Activated CD4-positive, alpha-beta memory T cell treated with anti-CD3 and anti-CD28 coated beads for 36 hours (primary cell): ENCODE measurements at places on chromosomes 6 and 20.

DNA sequence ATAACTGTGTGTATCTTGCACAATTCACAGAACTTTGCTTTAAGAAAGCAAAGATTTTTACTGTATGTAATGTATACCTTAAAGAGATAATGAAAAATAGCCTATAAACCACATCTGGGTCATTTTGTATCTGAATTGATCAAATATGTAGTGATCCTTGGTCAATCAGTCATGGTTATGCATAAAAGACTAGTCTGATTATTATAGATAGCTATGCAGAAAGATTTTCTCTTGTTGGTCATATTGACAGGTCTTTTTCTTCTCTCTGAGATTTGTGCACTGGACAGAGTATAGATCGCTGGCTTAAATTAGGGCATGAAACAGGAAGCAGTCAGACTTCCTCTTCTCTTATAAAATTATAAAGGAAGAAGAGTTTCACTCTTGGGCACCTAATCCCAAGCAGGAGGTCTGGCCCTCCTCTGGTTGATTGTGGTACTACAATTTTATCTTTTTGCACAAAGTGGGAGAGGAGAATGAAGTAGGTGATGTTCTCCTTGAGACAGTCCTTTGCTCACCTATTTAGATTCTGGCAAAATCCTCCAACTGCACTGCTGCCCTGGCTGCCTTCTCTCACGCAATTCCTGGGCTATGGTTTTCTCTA is 380.9 kb upstream of the RGS17 start:
- no peak overlapping the region for H3K27ac ChIP-seq
- H3K4me1 ChIP-seq = no peaks in the 10 kb centered on the region
- no peak for DNase-seq
- H3K27me3 ChIP-seq = no peaks in the 10 kb centered on the region
- H3K4me3 ChIP-seq = no peak overlapping the region
- no peaks in the 10 kb centered on the region for H3K36me3 ChIP-seq

- no peak for DNase-seq
- no peaks in the 10 kb centered on the region for H3K4me1 ChIP-seq
- H3K4me3 ChIP-seq = no peak overlapping the region
These were observed 7.2 kb upstream of the FAXC start for GRCh38 chr6:99356641-99357040.

DNA sequence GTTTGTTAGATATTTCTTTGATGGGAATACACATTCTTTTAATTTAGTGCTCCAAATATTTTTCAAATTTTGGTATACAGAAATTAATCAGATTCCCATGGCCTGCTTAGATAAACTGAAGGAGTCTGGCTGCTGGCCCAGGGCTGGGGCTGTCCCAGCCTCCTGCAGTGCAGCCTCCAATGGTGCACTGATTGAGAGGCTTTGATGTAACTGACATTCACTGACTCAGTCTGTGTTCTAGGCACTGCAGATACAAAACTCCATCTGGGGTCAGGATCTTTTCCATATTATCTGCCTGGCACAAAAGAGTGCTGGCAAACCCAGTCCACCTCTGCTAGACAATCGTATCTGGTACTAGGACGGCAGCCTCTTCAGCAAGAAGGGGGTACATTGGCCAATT is 64.8 kb downstream of the GRIK2 start:
- no peaks in the 10 kb centered on the region for H3K27me3 ChIP-seq
- no peak overlapping the region for H3K27ac ChIP-seq
- no peaks in the 10 kb centered on the region for H3K4me1 ChIP-seq
- H3K4me3 ChIP-seq = no peak overlapping the region
- no peaks in the 10 kb centered on the region for H3K36me3 ChIP-seq

DNA sequence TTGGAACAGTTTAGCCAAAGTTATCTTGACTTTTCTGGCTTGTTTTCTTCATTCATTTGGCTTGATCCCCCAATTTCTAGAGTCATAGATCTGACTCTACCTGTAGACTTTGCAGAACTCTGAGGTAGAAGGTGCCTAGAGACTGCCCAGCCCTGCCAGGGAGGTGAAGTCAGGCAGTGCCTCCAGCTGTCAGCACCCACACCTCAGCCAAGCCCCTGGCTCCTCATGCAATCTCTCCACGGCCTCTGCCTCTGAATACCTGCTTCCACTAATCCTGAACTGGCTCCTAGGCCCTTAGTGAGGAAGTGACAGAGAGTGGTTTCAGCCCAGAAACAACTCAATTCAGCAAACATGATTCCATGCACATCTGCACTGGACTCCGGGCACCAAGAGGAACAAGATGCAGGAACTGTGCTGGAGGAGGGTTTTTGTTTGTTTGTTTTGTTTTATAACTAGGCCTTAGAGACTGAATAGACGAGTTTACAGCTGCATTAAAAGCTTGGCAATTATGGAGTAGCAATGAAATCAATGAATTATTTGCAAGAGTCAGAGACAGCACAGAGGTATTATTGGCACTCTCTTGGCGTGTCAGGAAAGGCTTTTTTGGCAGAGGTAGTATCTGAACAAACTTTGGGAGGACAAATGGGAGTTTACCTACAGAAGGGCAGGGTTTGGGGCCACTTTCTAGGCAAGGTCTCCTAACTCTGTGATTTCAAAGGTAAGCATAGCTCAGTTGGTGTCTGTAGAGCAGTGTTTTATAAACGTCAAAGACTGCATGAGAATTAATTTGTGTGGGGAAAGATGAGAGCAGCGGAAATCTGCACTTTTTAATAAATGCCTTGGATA is 25.2 kb downstream of the TGM3 start:
- H3K4me3 ChIP-seq = no peak overlapping the region
- DNase-seq = no peak
- no peak overlapping the region for H3K27ac ChIP-seq
- peaks cover 24% of the 10 kb centered on the region for H3K27me3 ChIP-seq
- H3K4me1 ChIP-seq = no peaks in the 10 kb centered on the region

DNA sequence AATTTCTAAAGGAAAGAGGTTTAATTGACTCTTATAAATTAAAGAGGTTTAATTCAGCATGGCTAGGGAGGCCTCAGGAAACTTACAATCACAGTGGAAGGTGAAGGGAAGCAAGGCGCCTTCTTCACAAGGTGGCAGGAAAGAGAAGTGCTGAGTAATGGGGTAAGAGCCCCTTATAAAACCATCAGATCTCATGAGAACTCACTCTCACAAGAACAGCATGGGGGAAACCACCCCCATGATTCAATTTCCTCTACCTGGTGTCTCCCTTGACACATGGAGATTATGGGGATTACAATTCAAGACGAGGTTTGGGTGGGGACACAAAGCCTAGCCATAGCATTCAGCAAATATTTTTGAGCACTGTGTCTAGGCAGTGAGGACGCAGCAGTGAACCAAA is 3.9 kb upstream of the IPCEF1 start:
- H3K4me3 ChIP-seq = no peak overlapping the region
- no peaks in the 10 kb centered on the region for H3K36me3 ChIP-seq
- peaks cover 5% of the 10 kb centered on the region for H3K4me1 ChIP-seq
- H3K27ac ChIP-seq = no peak overlapping the region
- H3K27me3 ChIP-seq = peaks cover 23% of the 10 kb centered on the region
